Brain microvascular endothelial cell (primary cell): ENCODE measurements at places on chromosomes 2 and 18.

DNA sequence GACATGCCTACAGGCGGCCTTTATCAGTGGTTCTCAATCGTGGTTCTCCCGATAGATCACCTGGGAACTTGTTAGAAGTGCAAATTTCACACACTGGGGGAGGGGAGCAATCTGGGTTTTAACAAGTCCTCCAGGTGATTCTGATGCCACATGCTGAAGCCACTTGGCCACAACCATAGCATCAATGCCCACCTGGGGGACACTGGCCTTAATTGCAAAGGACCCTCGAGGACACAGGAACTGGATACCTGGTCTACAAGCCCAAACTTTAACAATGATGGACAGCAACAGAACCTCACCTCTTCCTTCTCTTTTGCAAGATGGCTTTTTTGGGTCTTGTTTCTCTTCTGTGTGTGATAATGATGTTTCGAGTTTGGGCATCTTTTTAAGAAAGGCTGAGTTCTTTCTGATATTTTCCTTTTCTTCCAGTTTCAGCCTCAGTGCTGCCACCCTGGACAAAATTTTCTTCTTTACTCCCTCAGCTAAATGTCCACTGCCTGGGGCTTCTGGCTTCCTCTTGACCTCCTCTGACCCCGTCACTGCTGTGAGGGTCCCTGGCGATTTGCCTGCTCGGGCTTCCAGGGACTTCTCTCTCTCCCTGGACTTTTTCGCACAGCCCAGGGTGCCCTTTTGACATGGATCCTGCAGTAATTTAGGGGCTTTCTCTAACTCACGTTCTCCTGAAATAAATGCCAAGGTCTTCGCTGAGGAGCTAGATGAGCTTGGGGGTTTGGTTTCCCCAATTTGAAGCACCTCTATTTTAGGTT lies 94.2 kb downstream of the ALPK2 start:
- no peak for DNase-seq

DNA sequence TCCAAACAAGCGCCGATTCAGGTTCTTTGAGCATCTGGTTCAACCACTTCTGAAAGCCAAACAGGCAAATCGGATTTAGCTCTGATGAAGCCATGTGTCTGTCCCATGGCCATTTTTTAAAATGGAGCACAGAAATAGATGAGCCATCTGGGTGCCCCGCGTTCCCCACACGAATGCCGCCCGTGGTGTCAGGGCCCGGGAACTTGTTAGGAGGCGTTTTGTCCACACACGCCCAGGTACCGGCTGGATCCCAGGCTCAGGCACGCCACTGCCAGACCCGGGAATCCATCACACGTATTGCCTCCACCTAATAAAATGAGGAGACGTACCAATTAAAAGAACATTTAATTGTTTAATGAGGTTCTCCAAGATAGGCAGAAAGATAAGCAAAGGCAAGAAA lies 374.4 kb upstream of the SALL3 start:
- DNase-seq, result no peak

- DNase-seq, result no peak
Measured at GRCh38 chr2:108615480-108616090, 81.3 kb downstream of the LIMS1 start.

- DNase-seq, result no peak
Measured at GRCh38 chr18:76202322-76202721, 292.7 kb downstream of the ZNF516 start.
